ENCODE measurements at places on chromosomes 1 and 21.

DNA sequence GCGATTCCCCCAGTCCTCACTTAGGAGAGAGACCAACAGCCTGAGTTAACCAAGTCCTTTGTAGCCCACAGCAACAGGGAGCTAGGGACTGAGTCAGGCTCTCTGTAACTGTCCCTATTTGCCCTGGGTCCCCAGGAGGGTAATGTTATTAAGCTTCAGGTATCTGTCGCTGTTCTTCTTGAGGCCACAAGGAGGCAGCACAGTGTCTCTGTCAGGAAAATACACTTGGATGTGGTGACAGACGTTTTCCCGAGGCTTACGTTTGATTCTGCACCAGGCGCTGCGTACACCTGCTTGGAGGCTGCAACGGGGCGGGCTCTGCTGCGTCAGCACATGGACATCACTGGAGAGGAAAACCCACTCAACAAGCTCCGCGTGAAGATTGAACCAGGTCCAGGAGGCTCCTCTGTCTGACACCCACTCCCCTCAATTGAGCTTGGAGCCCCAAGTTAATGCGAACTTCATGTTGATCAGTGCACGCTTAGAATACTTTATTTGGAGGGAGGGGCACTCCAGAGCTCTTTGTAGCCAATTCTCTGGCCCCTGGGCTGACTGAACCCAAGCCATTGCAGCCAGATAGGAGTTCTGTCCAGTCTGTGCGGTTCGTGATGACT, 10.7 kb upstream of the ELF3 start:
- DNase-seq: no peak

GRCh38 chr1:247357781-247358211, 26.1 kb upstream of the ZNF496 start:
- DNase-seq: no peak

- no peak for DNase-seq
Measured at GRCh38 chr1:1344655-1345361, 4.4 kb downstream of the DVL1 start.

GRCh38 chr1:169517558-169518186, 31.9 kb upstream of the SLC19A2 start:
- no peak for DNase-seq

DNA sequence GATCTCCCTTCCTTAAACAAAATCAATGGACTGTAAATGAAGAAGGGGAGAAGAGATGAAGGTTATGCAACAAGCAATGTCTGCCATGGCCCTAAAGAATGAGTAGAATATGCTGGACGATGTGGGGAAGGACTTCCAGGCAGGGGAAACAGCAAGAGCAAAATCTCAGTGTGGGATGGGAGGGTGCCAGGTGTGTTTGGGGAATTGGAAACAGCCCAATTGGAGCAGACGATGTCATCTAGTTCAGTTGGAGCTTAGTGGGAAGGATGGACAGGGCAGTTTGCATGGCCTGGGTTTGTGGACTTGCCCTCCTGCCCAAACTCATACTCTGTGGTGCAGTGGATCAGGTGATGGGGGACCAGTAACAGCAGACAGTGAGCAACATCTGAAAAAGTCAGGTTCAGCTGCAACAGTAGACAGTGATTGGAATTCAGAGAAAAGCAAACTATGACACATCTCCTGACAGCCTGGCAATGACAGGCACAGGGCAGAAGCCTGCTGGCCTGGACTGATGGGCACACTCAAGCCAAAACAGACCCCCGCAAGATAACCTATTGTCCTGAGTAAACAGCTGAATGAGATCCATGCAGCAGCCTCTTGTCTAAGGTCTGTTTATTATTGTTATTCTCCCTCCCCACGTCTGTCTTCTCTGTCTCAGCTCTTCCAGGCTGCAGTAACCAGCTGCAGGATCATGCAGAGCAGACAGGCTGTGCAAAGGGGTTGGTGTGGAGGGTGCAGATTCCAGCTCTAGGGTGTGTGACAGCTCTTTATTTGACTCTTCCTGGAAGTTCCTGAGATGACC, 50.5 kb upstream of the PRELP start:
- no peak for DNase-seq

- no peak for DNase-seq
Measured at GRCh38 chr1:78526496-78526895, 35.7 kb downstream of the PTGFR start.

GRCh38 chr1:243921111-243921510, 71.1 kb upstream of the AKT3 start:
- DNase-seq: no peak

- no peak for DNase-seq
Measured at GRCh38 chr1:26078286-26079177, 11.1 kb upstream of the TRIM63 start.

DNA sequence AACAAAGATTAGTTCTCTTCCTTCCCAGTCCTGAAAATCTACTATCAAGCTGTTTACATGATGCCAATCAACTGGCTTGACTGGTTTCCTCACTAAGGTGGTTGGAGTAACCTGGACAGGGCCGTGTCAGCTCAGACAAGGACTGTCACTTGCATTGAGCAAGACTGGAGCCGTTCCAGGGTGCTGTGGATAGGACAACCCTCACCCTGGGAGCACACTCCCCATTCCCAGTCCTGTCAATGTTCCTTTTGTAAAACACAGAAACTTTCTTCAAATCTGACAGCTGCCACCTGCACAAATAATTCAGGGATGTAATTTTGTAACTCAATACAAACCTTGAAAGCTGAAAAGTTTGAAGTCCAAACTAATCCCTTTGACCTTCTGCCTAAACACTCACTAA, 31.4 kb downstream of the PLPP3 start:
- DNase-seq: no peak

DNA sequence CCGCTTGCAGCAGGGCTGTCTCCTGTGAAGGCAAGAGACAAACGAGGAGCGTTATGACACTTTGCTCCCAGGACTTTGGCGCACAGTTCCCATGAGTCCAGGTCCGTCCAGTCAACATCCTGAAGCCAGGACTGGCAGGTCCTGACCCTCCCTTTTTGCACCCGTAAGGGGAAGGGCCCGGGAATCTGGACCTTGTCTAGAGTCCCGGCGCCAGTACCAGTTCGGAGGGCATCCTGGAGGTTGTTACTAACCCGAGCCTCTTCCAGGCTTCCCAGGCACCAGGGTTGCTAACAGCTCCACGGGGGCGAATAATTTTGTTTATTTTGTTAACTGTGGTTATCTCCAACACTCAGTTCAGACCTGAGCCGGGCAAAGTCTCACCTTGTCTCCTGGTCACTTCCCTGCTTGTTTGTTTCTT, 682 bp upstream of the RWDD3 start:
- DNase-seq: no peak

DNA sequence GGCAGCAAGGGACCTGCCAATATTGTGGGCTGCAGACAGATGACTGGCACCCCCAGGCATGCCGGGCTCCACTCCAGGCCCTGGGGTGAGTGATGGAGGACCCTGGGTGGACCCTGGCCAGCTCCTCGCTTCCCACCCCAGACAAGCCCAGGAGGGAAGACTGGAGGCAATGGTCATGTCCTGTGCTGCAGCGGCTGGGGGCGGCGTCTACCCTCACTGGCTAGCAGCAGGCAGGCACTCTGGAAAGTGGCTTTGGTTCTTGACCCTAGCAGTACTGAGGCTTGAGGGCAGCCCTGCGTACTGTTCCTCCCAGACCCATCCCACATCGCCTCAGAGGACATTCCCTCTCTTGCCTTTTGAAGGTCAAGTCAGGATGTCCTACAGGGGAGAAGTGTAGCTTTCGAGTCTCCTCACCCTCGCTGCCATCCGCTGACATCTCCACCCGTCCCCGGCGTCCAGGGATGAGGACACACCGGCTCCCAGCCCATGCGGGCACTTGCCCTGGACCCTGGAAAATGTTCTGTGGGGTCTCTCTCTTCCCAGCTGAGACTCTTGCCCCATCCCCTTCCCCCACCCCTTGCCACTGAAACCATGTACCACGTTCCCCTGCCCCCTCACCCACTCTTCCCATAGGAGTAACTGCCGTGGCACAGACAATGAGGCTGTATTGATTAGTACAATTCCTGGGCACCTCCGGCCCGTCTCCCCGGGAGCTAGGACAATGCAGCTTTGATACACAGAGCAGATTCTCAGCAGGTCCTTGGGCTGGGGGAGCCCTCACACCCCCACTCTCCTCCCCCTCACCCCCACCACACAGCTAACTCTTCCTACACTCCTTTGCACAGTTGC, 15.0 kb downstream of the SLC6A9 start:
- DNase-seq: no peak

DNA sequence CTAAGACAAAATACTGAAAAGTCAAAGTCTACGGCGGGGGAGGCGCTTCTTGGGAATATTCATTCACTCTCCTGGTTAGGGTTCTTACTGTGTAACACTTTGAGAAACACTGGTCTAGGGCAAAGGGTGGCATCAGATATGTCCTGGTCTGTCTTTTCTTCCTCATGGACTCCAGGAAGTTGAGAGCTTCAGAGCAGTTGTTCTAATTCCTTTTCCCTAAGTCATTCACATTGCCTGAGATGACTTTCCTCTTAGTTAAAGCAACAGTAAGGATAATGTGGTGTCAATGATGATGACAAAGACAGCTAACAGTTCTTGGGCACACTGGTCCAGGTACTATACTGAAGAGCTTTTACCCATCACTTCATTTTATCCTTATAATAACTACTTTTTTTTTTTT, 27.0 kb downstream of the FGGY start:
- DNase-seq: no peak

DNA sequence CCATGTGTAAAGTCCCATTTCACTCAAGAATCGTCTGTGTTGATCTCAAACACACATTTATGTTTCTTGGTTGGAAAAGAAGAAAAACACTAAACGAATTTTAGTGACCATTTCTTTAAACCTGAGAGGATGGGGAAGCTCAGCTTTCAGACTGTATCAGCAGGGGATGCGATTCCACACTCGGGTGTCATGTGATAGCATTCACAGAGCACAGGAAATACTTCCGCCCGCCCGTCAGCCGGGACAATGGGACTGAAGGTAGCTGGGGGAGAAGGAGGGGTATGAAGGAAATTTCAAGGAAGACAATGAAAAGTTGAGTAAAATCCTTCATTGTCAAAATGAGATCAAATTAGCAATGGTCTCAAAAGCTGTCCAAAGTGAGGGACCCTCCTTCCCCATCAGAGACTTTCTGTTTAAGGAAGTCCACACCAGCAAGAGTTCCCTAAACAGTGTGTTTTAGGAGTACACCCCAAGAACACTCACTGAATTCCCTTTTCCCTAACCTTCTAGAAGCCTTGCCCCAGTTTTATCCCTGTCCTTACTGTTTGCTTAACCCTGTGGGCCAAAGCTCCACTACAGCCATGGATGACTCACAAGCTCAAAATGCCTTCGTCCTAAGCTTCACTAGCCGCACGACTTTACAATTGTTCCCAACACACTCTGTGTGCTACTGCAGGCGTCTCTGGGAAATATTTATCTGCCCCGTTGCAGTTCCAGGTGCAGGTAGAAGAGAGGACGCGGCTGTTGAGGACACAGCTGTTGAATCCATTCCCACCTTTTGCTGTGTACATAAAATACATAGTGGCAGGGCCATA, 51.4 kb upstream of the SIM2 start:
- no peak for DNase-seq

DNA sequence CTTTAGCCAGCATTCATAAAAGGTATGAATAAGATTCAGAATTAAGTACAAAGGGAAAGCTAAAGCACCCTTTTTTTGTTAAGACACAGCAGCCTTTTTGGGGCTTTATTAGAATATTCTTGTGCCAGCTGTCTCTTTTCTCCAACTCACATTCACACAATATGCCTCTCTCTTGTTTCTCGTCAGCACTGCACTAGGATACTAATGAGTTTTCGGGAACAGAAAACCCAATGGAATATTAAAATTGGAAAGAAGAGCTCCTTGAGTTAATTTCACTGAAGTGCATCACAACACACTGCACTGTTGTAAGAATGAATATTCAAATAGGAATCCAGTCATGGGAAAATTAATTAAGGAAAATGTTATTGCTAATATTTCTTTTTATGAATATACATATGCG, 410.4 kb upstream of the BEND5 start:
- DNase-seq: no peak

DNA sequence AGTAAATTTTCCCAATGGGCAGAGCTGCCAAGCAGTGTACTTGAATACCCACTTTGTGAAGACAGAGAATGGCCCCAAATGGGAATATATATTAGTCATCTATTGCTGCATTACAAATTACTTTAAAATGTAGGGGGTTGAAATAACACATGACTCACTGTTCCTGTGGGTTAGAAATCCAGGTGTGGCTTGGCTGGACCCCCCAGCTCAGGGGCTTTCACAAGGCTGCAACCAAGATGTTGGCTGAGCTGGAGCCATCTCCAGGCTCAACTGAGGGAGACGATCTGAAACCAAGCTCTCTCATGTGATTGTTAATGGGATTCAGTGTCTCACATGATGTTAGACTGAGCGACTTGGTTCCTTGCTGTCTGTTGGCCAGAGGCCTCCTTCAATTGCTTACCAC, 33.4 kb upstream of the ARHGAP29 start:
- DNase-seq: no peak

GRCh38 chr1:183979437-183979836, 58.1 kb downstream of the COLGALT2 start:
- DNase-seq: no peak

DNA sequence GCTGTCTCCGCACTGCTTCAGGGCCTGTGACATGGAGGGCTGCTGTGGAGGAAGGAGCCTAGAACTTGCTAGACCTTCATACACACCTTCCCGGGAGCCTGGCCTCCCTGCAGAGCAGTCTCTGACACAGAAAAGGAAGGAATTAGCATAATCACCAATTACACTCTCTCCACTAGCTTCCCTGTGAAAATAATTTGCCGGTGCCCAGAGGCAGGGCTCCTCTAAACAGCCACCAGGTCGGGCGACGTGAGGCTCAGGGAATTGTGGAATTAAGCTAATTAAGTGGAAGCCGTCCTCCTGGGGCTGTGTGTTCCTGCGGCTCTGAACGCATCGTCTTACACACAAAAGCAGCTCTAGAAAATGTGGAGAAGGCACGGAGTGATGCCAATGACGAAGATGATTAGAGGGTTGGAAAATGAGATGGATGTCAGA, 82.6 kb downstream of the NENF start:
- DNase-seq: no peak

- DNase-seq: no peak
Measured at GRCh38 chr1:54099061-54099610, 45.7 kb downstream of the TCEANC2 start.

DNA sequence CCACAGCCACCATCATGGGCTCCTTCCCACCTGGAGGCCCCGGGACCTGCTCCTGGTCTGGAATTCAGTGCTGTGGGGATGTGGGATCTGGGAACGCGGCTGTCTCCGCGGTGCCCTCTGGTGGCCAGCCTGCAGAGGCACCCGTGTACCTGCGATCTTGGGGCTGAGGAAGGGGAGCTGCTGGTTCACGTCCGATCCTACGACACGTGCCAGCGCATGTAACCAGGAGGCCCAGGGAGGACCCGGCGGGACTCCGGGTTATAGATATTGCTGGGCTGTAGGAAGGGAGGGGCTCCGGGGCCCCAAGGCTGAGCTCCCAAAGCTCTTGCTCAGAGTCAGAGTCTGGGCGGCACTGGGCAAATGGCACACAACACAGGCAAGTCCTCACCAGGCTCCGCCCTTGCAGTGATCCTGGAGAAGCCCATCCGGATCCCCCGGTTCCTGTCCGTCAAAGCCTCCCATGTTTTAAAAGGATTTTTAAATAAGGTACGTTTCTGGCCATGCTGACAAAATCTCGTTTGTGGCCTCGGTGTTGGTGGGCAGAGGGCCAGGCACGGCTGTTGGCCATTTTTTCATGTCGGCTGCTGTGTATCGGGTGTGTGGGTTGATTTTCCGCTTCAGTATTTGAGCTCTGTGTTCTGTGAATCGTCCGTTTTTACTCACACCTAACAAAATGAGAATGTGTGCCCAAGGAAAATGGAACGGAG, 20.1 kb downstream of the FAAP20 start:
- no peak for DNase-seq

- no peak for DNase-seq
Measured at GRCh38 chr1:112695276-112695675, 11.7 kb downstream of the RHOC start.

- no peak for DNase-seq
Measured at GRCh38 chr1:23459338-23459757, 24.6 kb downstream of the ASAP3 start.

Measured in effector memory CD4-positive, alpha-beta T cell (primary cell).